Skin of body (tissue), 3 donors: ENCODE measurements at places on chromosomes 7 and 10. TPM values are rescaled to one million over a fixed set of nuclear protein-coding genes. Genes with fewer than 3 reads are reported as not detected.

GRCh38 chr7:28505014-28505413, 92.7 kb downstream of the CREB5 start:
- no peak for DNase-seq

DNA sequence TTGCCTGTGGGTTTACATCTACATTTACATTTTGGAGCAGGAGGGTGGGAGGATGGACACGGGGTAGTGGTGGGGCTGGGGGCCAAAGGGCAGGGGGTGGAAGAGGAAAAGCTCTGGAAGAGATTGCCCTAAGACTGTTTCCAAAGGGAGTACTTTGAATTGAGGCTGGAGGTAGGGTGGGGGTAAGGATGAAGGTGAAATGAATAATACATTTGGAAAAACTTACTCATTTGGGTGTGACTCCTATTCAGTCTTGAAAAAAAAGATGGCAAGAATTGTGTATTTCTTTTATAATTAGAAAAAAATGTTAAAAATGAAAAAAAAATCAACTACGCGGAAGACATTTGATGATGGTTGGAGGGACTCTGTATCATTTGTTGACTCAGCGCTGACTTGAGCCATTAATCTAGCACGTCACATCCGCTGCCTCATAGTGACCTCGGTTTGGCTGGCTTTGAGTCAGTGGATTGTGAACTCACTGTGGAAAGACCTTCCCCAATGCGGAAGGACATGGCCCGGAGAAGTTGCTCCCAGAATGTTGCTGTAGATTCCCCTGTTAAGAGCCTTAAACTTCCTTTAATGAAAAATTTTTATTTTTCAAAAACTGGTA, 2.8 kb downstream of the FAM180A start:
- DNase-seq = no peak

DNA sequence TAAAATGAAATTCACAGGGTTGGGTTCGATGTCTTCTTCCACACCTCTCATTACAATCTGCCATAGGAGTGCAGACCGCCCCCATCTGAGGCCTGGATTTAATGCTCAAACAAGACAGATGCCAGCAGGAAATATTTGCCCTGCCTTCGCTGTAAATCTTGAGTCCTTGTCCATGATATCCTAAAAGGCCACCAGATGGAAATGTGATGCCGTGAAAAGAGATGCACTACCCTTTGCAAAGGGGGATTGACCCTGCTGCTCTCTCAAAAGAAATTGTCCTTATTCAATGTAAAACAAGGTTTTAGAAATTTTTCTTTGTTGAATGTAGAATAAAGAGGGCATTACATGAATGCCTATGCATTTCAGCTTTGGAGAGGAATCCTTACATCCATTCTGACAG, 37.5 kb downstream of the AGAP4 start:
- DNase-seq = no peak

DNA sequence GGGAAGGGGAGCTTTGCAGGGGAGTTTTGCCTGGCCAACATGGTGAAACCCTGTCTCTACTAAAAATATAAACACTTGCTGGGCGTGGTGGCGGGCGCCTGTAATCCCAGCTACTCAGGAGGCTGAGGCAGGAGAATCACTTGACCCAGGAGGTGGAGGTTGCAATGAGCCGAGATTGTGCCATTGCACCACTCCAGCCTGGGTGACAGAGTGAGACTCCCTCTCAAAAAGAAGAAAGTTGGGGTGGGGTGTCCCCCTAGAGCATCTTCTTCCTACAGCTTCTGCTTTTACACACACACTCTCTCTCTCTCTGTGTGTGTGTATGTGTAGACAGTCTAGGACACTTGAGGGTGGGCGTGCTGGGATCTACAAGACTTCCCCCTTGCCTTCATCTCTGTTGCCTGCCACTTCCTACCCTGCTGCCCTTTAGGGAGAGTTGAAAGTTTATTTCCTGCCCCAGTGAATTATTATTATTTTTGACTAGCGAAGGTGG, 21.7 kb downstream of the PLAU start:
- no peak for DNase-seq

The FEZF1 gene
- total RNA-seq = not detected

The PRKG1 gene
- 41.8 TPM for total RNA-seq
